DMS153 (cell line): ENCODE measurements at places on chromosomes 12 and 14.

DNA sequence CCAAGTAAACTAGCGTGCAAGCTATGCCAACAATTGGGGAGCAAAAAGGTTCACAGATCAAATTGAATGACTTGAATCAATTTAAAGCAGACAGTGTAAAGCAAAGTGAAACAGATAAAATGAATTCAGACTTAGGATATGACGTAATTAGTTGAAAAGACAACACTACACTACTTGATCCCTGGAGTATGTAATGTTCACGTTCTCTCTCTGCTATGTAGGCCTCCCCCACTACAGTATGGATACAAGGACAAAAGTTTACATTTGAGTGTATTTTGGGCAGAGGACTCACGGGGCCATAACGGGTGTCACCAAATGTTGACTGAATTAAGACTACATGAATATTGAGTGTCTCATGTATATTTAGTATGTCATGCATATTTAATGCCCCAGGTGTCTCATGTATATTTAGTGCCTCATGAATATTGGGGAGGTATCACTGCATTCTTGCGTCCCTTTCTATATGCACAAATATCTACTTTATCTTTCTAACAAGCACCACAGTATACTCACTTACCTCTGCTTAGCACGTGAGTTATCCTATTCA lies 44.5 kb downstream of the RERGL start:
- DNase-seq: no peak

GRCh38 chr12:131032082-131032750 lies 78.5 kb downstream of the ADGRD1 start:
- DNase-seq: no peak

- DNase-seq: no peak
Observed at GRCh38 chr12:67697967-67698366, 49.4 kb downstream of the DYRK2 start.

DNA sequence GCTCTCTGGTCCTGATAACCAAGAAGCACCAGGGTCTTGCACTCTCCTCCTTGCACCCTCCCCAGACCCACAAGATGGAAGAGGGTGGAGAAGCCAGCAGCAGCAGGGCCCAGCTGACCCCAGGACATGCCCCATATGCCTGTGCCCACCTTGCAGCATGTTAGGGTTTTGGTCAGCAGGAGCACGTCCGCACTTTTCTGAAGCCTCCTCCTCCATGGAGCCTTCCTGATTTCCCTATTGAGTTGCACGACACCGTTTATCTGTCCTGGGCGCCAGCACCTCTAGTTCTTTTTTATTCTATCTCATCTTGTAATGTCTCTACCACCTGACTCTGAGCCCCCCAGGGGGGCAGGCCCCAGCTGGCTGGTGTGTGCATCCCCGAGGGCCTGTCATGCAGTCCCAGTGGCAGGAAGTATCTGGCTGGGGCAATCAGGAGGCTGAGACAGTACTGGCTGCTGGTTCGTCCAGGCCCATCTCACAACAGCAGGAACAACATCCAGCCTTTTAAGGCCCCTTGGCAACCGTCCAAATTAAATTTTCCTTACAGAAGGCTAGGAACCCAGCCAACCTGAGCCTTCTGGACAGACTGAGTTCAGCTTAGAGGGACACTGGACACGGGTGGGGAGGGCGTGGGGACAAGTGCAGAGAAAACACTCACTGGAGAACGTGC lies 39.6 kb downstream of the CCDC85C start:
- DNase-seq: peak; percentile 61

DNA sequence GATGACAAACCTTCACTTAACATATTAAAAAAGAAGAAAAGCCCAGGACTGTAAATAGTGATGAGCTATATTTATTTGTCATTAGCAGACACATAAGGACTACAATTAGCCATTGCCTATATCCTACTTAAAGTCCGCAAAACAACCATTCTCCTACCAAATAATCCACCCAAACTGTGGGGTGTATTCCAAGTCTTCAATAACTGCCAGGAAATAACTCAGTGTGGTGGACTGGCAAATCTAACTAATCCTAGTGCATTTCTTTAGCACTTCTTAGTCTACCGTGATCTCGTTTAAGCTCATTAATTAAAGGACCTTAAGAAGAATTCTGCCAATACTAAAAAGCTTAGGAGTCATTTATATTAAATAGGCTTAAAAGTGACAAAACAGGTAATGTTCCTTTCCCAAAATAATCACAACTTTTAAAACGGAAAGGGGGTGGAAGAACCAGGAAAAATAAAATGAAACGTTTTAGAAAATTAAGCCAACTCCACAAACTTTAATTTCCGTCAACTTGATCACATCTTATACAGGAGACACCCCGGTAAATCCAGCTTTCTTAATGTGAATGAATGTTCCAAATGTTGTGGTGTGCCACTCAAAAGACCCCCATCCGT lies 1.8 kb downstream of the NOVA1 start:
- no peak for DNase-seq

GRCh38 chr14:51545396-51545795 lies 106.3 kb upstream of the FRMD6 start:
- no peak for DNase-seq

DNA sequence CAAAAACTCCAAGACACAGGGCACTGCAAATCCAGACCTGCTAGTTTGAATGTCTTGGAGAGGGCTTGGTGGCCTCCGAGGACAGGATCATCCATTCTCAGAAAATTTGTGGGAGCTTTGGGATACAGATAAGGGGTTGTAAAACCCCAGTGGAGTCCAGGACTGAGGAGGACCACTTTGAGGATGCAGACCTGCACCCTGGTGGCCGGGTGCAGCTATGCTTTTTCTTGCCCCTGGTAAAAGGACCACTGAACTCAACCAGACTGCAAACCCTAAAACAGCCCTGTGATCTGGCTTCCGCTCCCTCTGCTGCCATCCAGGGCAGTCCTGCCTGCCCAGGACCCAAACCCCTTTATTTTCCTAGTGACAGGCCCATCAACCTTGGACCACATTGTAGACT lies 169.5 kb upstream of the DAAM1 start:
- no peak for DNase-seq

GRCh38 chr12:54026640-54027441 lies 1.4 kb upstream of the HOXC6 start:
- no peak for DNase-seq

DNA sequence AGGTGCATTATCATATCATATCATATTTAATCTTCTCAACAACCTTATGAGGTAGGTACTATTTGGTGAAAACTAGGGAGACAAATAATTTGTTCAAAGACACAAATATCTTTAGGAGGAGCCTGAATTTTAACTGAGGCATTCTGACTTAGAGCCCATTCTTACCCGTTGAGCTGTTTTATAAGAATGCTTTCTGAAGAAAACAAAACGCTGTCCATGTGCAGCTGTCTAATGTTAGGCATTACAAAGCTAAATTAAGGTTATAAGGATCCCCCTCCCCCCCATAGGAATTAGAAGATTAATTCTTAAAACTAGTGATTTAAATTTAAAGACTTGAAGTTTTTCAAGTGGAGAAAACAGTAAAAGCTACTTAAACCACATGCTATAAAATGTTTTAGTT lies 6.4 kb downstream of the KTN1 start:
- no peak for DNase-seq

- DNase-seq: peak; percentile 28
Observed at GRCh38 chr14:57389646-57390036, 745 bp upstream of the NAA30 start.
